ENCODE measurements at places on chromosomes 4 and X.

GRCh38 chr4:107818301-107818910 lies 6.3 kb upstream of the SGMS2 start:
- DNase-seq, result no peak

DNA sequence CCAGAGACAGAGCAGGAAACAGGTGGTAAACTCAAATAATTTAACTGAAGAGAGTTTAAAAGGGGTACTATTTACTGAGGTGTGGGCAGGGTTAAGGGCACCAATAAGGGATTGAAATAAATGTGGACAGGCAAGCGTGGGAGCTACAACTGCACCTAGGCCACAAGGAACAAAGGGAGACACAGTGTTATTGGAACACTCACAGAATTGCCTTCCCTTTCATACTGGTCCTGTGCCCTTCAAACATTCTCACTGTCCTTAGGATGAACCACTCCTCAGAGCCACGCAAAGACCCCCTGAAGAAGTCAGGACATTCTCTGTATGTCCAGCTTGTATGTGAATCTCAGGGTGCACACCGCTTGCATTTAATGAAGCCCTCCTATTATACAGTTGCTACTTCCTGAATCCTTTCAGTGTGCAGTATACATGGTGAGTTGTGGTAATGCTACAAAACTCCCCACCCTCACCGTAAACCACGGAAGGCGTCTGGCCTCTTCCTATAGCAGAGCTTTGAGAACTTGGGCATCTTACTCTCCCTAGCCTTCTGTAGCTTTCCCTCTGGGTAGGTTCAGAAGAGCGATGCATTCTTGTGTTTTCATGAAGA lies 9.6 kb upstream of the MRPL1 start:
- DNase-seq, result peak; percentile 34

GRCh38 chrX:39834600-39834999 lies 263.2 kb downstream of the BCOR start:
- DNase-seq, result no peak

DNA sequence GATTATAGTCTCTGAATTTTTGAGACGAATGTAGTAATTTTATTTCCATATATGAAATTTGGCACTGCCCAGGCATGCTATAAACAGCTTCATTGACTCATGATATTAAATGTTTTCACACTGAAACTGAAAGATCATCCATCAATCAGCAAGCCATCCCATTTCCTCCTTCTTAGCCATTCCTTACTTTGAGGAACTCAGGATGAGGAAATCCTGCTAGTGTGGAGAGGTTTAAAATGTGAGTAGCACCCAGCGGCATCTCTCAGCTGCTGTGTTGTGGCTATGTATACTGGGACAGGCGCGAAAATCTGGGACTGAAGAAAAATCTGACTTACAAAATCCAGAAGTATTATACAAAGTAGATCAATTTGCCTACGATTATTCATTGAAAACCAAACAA lies 52.1 kb downstream of the PTCHD1 start:
- DNase-seq, result no peak

- no peak for DNase-seq
These were observed 1506.0 kb downstream of the PCDH7 start for GRCh38 chr4:32226204-32226603.

DNA sequence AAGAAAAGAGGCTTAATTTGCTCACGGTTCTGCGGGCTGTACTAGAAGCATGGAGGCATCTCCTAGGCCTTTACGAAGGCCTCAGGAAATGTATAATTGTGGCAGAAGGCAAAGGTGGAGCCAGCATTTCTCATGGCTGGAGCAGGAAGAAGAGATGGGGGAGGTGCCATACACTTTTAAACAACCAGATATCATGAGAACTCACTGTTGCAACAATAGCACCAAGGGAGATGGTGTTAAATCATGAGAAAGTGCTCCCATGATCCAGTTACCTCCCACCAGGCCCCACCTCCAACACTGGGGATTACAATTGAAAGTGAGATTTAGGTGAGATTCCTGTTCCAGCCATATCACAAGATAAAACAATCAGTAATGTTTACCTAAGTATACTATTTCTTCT lies 45.5 kb downstream of the MTHFD2L start:
- no peak for DNase-seq

GRCh38 chrX:17553469-17553868 lies 178.5 kb downstream of the NHS start:
- no peak for DNase-seq

- DNase-seq, result no peak
These were observed 42.3 kb downstream of the NIPAL1 start for GRCh38 chr4:48058617-48059530.

DNA sequence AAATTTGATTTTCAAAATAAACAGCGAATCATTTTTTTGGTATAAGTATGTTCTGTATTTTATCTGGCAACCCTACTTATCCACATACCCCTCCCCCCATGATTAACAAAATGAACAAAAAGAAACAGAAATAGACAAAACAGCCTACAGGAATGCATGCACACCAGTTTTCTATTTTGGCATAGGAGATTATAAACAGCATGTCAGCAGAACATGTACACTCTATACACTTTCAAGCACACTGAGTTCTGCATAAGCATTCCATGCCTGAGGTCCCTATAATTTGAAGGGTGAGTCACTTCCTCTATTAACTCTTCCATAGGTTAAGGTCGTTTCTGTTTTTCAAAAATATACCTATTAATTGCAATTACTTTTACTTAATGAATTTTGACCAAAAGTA lies 28.0 kb upstream of the ZNF280C start:
- DNase-seq, result no peak

DNA sequence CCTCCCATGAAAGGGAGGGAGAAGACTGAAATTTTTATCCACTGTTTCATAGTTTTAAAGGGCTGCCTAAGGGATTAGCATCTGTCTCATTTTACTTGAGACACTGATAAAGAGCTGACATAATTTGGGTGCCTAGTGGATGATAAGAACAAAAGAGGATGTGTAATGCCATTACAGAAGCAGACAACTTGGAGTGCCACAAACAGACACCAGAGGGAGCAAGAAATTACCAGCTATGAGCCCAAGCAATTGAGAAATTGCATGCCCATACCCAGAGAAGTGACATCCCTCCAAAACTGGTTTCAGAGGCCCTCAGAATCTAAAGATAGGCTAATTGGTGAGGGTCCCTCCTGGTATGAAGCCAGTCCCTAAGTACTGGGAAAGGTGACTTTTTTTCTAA lies 38.5 kb upstream of the POU3F4 start:
- DNase-seq, result no peak

- DNase-seq, result no peak
These were observed at the start of gene SHROOM4 for GRCh38 chrX:50813843-50814661. Gene SHROOM4 (minus strand): TSS chrX:50814194. CDS start chrX:50814018, 176 bp downstream.

GRCh38 chrX:128698573-128699181 lies 646.5 kb upstream of the ACTRT1 start:
- DNase-seq, result no peak

GRCh38 chr4:14787894-14788293 lies 214.4 kb upstream of the CPEB2 start:
- DNase-seq, result no peak

DNA sequence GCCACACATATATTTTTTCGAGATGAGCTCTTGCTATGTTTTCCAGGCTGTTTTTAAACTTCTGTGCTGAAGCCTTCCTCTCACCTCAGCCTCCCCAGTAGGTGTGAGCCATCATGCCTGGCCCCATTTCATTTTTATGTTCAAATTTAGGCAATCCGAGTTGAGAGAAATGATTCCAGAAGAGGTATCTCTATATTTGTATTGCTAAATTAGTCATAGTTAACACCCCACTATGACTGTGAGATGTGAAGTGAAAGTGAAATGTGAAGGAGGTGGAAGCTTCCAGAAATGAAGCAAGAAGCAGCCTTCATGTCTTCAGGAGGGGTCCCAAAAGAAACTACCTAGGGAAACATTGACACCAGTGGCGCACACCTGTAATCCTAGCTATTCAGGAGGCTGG lies 17.7 kb downstream of the APELA start:
- no peak for DNase-seq

- no peak for DNase-seq
These were observed 72.1 kb upstream of the DCAF12L2 start for GRCh38 chrX:126238220-126238619.

GRCh38 chr4:85495621-85496020 lies 20.7 kb downstream of the ARHGAP24 start:
- DNase-seq, result no peak

- no peak for DNase-seq
These were observed 229.2 kb upstream of the AFF2 start for GRCh38 chrX:148271263-148271662.

DNA sequence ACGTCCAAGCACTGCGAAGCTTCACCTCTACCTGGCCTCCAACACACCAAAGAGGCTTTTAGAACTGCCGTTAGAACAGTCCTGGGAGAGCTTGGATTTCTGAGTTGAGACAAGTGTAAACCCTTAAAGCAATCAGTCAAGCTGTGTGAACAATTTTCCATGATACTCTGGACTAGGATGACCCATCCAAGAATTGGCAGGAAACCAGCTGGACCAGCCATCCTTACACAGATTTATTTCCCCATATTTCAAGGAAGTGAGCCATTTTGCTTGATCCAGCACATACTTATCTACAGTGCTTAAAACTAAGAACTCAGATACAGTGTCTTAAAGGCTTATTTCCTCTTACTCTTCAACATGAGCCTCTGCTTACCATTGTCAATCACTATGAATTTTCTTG lies 340.7 kb upstream of the HS3ST1 start:
- no peak for DNase-seq

- no peak for DNase-seq
These were observed 78.9 kb upstream of the SLC4A4 start for GRCh38 chr4:71259911-71260331.

DNA sequence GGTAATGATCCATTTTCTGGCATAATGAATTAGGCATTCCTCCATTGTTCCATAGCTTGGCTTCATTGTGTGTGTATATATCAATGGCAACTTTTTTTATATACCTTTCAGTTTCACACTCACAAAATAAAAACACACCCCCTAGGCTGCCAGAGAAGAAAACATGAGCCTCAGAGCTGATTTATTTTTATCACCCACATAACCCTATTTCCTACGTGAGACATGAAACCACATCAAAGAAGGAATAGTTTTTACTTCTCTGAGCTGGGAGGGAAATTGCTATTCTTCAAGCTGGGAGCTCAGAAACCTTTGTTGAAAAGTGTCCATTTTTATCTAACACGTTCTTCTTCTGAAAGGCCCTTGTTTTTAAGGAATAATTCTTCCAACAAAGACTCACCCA lies 126.7 kb upstream of the RAI2 start:
- DNase-seq, result no peak

DNA sequence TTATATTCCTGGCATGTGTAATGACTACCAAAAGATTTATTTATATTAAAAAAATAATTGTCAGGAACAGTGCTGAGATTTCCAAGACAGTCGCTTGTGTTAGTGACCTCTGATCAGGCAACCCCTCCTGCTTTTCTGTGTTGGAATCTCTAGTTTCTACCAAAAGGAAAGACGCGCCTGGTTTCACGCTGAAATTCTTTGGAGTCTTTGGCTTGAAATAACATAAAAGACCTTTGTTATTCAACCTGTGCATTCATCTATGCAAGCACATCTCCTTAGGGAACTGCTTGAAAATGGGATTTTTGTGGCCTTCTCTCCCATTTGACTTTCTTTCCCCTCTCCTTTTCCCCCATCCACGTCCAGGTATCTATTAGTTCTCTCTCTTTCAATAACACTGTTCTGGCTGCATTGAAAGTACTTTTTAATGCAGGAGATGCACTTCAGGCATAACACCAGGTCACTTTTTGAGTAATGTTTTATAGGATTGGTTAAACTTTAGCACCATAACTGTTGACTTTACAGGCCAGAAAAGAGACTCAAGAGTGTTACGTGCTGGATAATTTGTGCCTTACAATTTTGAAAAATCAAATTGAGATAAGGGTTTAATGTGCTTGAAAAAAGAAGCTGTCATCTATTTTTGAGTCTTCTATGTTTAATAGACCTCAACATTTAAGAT lies 172.7 kb downstream of the GPAT3 start:
- no peak for DNase-seq

- DNase-seq, result no peak
These were observed 33.4 kb downstream of the SEPTIN11 start for GRCh38 chr4:76982638-76983584.

DNA sequence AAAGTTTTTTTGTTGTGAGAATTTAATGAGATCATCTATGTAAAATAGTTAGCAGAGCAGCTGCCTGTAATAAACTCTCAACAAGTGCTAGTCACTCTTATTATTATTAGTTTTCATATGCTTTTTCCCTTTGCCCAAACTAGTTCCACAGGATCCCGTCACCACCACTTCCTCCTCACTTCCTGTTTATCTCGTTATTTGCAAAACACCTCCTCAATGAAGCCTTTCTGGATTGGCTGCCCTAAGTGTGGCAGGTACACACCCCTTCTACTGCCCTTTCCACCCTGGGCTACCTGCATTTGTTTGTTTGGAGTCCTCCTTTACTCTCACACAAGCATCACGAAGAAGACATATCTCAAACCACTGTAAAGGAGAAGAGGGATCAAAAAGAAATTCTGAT lies 54.4 kb upstream of the KLF3 start:
- no peak for DNase-seq

DNA sequence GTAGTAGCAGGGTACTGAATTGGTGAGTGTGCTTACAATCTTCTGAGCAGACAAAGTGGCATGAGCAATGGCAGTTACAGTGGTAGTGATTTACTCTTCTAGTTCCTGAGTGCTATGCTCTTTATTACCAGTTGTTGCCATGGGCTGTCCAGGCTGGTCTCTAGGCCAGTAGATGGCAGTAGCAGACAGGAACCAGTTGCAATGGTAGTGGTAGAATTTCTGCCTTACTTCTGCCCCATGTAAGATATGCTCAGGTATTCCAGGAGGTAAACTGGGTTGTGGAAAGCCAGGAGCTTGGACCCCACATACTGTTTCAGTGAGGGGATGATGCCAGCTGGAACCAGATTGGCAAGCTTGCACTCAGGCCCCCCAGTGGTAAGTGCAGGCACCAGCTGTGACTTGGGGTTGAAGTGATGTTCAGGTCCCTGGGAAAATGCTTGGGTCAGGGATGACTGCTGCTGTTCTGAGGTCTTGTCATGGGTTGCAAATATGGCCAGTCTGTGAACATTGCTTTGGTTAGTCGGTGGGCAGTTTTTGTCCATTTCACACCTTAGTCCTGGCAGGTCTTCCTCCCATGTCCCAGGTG lies 63.0 kb upstream of the ZXDB start:
- no peak for DNase-seq

DNA sequence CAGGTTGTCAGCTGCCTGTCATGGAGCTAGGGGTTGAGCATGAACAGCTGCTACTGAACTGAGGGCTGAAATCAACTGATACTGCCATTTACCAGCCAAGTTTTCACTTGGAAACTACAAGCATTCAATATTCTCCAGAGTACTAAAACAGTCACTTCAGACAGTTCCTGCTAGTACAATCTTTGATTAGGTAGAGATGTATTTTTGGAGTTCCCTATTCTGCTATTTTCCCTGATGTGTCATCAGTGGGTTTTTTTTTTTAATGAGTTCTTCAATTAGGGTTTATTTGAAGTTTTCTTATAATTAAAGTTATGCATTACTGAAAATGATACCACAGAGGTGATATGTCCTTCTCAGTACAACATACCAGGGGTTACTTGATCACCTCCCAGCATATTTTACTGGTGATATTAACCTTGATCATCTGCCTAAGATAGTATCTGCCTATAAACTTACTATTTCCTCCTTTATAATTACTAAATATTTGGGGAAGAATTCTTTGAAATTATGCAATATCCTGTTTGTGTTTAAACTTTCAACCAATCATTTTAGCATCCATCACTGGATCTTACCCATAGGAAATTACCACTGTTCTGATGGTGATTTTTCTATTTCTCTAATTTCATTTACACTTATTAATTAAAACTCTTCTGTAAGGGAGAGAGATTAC lies 13.6 kb downstream of the PDCL2 start:
- no peak for DNase-seq
